ENCODE measurements at places on chromosomes 7 and 10.

GRCh38 chr10:125513429-125514182 is 169.4 kb downstream of the TEX36 start:
- DNase-seq, result no peak

GRCh38 chr7:79513261-79513660 is 59.8 kb upstream of the MAGI2 start:
- DNase-seq, result no peak

- no peak for DNase-seq
Measured at GRCh38 chr7:145082366-145083161, 246.7 kb upstream of the TPK1 start.

GRCh38 chr10:79322616-79323543 is 24.4 kb upstream of the PPIF start:
- no peak for DNase-seq

GRCh38 chr7:52119537-52119936 is 802.9 kb upstream of the COBL start:
- no peak for DNase-seq

DNA sequence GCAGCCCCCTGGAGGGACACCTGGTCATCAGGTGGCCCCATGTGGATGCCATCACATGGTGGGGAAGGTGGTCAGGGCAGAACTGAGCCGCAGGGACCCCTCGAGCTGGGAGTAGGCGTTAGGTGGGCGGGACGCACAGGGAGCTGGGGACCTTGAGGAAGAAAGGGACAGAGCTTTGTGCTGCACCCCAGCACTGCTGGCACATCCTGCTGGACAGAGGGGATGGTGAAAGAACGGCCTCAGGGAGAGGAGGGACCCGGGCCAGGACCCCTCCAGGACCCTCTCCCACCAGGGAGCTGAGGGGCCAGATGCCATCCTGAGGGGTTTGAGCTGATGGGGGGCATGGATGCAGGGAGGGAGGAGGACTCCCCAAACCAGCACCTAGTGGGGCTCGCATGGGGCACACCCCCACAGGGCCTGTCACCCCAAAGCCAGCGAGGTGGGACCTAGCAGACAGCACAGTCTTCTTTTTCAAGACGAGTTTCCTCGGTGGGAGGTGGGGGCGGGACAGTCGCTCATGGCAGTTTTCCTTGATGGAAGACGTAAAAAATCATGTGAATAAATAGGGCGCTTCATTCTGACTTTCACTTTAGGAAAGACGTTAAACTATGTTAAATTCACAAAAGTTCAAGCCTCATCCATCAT is 43.3 kb downstream of the STK32C start:
- DNase-seq, result no peak

GRCh38 chr10:67521546-67521945 is 174.4 kb downstream of the CTNNA3 start:
- DNase-seq, result no peak

GRCh38 chr7:50047716-50048115 is 45.3 kb downstream of the ZPBP start:
- no peak for DNase-seq

DNA sequence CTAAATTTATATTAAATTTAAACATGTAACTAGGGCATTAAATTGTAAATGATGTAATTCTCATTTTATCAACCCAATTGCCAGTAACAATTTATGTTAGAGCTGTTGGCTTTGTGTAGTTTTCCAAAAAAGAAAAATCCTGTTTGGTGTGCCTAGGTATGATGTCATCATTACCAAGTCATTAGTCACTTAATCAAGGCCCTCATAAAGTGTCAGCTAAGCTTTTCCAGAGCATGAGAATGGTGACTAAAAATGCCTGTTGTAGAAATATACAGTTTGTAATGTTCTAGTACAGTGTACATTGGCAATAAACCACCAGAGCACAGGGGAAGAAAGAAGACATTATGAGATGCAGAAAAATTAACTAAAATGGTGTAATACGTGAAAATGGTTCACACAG is 593.8 kb upstream of the ANKRD30A start:
- DNase-seq, result no peak

DNA sequence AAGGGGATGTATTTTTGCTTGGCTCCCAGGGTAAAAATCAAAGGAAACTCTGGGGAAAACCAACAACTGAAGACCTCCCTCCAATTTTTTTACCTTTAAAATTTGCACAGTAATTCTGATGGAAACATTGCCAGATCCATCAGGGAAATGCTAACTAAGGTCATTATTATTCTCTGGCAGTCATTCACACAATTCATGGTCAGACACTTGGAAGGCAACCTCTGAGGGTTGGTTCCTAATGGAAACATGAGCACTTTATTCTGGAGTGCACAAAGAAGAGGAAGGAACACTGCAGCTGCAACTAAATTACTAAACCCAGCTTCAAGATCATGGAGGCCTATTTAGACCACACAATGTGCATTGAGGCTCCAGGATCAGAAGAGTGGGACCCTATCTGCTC is 34.2 kb downstream of the SRI start:
- no peak for DNase-seq

DNA sequence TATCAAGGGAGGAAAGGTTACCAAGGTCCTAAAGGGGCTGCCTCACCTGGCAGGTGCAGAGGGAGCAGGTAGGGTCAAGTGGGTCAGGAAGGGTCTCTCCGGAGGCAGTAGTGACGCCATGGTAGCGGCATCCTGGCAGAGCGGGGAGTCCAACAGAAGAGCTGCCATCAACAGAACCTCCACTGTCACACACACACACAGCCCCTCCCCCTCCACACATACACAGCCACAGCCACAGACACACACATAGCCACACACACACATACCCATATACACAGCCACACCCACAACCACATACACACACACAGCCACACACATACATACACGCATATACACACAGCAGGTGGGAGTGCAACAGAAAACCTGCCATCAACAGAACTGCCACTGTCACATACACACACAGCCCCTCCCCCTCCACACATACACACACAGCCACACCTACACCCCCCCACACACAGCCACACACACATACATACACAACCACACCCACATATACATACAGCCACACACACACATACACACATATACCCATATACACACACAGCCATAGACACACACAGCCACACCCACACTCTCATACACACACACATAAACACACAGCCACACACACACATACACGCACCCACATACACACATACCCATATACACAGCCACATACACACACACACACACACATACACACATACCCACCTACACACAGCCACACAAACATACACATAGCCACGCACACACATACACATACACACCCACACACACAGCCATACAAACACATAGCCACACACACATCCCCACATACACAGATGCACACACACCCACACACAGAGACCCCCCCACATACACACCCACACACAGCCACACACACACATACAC is 23.1 kb downstream of the KCP start:
- no peak for DNase-seq

DNA sequence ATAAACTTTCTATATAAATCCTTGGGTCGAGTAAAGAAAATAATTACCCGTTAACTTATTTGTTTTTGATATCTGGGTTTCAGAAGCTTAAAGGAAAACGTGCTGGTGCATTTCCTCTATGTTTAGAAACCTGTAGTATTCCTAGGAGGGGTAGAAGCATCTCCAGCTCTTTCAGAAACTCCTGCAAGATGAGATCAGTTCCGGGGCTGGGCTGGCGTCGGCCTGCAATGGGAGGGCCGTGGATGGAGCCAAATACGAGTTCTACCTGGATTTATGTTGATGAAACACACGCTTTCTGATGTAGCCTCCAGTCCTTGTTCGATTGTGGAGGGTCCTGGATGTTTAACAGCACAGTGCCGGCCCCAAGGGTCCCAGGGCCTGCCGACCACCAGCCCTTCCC is 35.8 kb upstream of the DIP2C start:
- DNase-seq, result no peak

GRCh38 chr7:125775317-125775716 is 845.7 kb upstream of the POT1 start:
- no peak for DNase-seq

GRCh38 chr7:15854841-15855524 is 168.5 kb upstream of the MEOX2 start:
- no peak for DNase-seq

DNA sequence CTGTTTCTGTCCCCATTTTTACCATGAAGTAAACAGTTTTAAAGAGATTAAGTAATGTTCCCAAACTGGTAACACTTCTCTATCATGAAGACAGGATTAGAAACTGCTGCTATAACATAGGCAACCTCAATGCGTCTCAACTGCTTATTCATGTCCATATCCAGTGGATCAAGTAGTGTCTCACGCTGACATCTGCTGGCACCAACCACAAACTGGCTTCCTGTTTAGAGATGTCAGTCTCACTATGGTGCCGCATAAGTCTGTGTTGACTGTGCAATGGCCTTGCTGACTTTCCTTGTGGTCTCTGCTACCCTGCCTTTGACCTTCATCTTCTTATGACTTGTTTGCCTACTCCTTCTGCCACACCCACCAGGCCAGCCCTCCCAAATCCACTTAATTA is 369.6 kb upstream of the DPP6 start:
- DNase-seq, result no peak

DNA sequence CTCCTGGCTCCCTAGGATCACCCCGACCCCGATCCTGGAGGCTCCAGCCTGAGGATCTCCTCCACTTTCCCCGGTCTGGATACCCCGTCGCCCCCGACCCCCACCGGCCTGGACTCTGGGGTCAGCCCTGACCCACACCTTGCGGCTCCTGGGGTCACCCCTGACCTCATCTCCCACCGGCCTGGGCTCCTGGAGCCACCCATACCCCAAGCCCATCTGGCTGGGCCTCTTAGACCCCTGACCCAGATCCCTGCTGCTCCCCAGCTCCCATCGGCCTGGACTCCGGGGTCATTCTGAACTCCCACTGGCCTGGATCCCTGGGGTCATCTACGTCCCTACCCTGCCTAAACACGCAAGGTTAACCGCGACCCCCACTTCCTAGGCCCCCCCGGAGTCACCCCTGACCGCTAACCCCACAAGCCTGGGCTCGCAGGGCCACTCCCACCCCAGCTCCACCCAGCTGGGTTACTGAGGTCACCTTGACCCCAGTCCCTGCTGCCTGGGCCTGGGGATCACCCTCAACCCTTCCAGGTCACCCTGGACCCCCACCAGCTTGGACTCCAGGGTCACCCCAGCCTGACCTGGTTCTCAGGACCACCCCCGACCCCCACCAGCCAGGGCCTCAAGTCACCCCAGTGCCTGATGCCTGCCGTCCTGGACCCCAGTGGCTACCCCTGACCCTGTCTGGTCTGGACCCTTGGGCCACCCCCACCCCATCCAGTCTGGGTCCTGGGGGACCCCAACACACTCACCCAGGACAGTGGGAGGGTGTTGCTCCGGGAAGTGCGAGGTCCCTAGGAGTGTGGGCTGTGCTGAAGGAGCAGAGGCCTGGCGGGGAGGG is 1.2 kb downstream of the FOXK1 start:
- DNase-seq, result no peak

GRCh38 chr10:111206521-111206920 is 129.7 kb downstream of the ADRA2A start:
- DNase-seq, result no peak

DNA sequence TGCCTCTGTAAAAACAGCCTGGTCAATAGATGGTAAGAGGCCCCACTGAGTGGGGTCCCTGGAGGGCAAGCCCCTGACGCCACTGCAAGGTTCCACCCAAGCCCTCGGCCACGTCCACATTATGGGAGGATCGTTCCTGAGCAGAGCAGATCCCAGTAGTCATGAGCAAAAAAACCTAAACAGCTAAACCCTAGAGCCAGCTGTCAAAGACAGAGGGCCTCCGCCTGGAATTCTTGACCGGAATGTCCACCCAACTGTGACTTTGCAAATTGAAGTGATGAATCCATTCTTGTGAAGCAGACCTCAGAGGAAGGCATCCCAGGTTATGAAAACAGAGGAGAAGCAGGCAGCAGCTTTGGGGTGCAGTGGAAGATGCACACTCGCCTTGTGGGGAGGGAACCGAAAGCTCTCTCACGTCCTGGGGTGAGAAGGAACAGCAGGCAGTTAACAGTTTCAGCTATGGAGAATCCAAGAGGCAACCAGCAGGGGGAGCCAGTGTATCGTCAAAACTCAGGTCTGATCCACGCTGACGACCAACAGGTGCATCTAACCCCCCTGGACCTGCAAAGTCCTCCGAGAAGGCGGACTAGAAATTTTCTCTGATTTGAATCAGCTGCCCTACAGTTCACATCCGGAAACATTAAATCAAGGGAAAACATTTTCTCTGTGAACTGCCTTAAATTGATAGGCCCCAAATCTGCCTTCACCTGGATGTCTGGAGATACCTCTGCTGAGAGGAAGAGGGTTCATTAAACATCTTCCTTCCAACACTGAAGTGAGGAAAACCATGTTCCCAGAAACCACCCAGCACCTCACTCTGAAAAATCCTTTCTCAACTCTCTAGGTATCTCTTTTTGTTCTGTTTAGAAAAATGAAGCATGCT is 139.1 kb upstream of the PFKP start:
- DNase-seq, result no peak

DNA sequence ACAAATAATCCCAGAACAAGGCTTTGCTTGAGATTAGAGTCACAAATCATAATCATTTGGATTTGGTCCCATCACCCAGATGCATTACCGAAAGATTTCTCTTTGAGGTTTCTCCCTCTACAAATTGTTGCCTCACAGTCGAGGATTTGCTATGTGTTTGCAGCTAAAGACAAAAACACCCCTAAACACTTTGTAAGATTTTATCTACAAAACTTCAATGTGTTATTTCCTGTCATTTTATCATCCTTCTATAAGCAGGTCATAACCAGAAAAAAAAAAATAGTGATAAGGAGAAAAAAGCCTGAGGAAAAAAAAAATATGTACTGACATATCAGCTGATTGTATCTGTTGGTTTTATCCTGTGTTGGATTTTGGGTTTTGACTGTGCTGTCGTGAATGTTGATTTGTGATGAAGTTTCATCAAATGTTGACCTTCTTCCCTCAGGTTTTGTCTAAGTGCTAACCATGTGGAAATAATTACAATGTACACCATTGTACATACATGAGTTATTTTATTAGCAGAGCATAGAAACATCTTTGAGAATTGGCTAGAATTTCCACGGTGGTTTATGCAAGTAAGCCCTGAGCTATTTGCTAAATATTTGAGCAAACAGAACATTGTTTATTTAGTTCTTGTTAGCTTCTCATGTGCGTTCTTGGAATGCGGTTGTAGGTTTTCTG is 274.4 kb downstream of the NEBL start:
- DNase-seq, result no peak
